Dermis lymphatic vessel endothelial cell (primary cell): ENCODE measurements at places on chromosomes 12 and 14. TPM values are rescaled to one million over a fixed set of nuclear protein-coding genes. Genes with fewer than 3 reads are reported as not detected.

The APEX1 gene
- total RNA-seq = 56.7 and 76.1 TPM in 2 replicates

The RTL1 gene
- not detected in 2 replicates for total RNA-seq

The COX8C gene
- not detected in 2 replicates for total RNA-seq

The PTPRR gene
- 0.09 and 0.22 TPM in 2 replicates for total RNA-seq

The STXBP6 gene
- total RNA-seq = 17.8 and 71.6 TPM in 2 replicates
